T-helper 1 cell (primary cell): ENCODE measurements at places on chromosomes 5 and 9.

DNA sequence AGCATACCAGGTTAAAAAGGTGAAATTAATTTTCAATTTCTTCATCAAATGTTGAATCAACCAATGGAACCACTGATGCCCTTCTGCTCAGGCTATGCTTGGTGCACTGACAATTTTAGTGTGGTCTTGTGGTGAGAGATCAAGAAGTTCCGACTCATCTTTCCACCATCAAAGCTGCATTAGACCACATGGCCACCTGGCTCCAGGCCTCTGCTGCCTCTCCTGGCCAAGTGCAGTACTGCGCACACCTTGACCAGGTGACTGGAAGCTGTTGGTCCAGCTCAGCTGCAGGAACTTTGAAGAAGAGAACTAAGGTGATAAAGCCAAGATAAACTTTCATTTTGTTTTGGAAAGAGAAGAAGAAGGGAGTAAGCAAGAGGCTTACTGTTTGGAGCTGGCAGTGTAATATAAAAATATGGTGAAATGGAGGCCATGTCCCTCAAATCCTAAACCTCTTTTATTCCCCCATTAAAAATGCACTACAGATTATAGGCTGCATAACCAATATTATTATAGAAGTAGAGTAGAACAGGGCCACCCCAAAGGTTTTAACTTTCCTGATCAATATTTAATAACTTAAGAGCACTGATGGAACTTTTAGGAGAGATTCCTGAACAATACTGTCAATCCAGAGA is 315.5 kb upstream of the C9orf72 start:
- DNase-seq: no peak

DNA sequence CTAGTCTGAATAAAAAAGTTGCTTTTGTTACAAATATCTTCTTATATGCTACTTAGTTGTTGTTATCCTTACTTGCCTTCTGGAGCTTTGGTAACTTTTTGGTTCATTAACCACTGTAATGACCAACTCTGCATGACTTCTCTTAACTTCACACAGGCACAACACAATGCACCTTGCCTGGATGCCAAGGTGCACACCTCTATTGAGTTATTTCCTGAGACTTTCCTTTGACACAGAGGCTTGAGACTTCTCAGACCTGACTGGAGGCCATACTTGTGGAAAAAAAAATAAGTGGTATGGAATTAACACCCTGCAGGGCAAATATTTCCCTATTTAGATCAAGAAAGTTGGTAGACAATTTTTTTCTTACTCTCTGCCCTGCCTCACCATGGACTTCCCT is 1925.6 kb downstream of the EFNA5 start:
- DNase-seq: no peak

DNA sequence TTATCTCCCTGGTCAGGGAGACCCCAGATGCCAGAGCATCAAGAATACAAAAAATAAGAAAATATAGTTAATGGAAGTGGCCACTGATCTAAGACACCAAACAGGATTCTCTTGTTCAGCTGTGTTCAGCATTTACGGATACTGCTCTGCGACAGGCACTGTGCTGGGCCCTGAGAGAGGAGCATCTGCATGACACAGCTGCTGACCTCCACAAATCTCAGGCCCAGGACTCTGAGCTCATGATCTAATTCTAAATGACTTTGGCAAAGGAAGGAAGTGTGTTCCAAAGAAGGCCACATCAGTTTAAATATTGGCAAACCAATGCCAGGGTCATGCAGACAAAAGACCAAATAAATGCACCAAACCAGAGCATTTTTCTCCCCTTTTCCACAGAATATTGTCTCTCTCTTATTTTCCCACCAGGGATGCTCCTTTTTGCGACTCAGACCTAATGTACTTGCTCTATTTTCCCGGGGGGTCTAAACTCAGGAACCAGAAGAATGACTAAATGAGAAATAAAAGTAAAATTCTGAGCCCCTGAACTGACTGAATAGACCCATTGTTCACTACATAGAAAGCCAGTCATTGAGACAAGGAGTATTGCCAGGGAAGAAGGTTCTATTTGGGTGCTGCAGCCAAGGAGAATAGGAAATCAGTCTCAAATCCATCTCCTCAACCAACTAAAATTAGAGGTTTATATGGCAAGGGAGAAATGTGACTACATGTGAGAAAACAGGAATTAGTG is 1.4 kb upstream of the AGGF1 start:
- DNase-seq: no peak

- DNase-seq: no peak
Observed at GRCh38 chr9:126056312-126057021, 270.2 kb upstream of the MVB12B start.

DNA sequence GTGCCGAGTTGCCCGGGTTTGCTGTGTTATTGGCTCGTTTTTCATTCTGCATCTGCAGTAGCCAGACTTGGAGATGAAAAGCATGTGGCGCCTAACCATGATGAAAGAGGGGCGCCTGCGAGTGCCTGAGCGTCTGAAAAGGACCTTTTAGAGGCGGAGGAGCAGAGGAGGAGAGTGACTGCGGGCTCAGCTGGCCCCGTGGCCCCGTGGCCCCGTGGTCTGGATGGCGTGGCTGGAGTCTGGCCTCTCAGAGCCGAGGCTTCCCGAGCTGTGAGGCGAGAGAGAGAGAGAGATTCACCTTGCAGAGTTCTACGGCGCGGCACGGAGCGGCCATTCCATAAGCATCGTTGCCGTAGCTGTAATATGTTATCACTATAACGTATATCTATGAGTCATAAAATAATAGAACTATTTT is 55.3 kb upstream of the RNU6ATAC start:
- DNase-seq: no peak

DNA sequence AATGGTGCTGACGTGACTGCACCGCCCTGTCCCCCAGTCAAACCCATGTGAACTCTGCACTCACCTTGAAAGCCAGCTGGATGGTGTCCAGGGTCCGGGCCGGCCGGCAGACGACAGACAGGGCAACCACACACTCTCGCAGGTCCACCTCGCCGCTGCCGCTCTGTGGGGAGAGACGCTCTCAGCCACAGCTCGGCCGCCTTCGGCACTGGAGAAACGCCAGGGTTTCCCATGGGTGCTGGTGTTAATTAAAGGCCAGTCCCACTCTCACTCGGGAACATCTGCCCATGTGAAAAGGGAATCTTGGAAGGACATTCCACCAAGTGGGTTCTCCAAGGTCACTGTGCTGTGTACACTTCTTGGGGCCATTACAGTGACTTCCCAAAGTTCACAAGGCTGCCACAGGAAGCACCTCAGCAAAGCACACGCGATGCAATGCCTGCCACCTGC is 25.5 kb upstream of the SLC6A3 start:
- DNase-seq: no peak

DNA sequence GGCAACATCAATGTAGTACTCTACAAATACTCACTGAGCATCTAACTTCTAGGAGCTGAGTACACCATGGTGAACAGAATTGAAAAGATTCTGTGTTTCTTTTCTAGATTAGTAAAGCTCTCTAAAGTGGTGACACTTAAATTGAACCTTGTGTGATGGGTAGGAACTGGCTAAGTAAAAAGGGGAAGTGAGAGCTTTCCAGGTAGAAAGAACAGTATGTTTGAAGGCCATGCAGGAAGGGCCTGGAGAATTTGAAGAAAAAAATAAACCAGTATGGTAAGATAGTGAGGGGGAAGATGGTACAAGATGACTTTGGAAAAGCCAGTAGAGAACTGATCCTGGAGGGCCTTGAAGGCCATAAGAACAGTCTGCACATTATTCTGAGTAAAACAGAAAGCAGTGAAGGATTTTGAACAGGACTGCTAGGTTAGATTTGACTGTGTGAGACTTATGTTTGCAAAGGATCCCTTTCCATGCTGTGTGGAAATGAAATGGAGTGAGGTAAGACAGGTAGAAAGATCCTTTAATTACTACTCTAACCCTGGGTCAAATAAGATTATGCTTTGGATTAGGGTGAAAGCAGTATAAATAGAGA is 46.7 kb upstream of the UBQLN1 start:
- DNase-seq: no peak

- DNase-seq: no peak
Observed at GRCh38 chr5:43609752-43610151, 6.8 kb downstream of the NNT start.

DNA sequence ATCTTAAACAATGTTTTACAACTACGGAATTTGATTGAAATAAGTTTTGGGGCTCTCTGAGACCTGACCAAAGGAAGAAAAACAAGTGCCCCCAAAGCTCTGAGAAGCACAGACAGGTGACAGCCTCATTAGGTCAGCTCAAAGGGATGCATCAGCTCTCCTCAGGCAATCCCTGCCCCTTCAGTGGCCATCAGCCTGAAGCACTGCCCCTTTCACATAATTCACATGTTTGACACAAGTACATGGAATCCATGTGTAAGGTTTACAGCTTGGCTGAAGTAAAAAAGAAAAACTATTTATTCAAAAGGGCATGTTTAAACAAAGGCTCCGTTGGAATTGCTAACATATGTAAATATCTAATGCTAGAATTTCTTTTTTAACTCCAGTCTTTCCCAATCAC is 56.3 kb downstream of the TSSK1B start:
- no peak for DNase-seq

GRCh38 chr5:73061593-73061992 is 58.8 kb upstream of the TMEM171 start:
- DNase-seq: no peak
